NCI-H187 (cell line): ENCODE measurements at places on chromosomes 2 and 18.

GRCh38 chr2:117360586-117360985, 453.9 kb upstream of the DDX18 start:
- DNase-seq, result no peak

GRCh38 chr18:59400407-59400806, 41.3 kb upstream of the LMAN1 start:
- DNase-seq, result no peak

DNA sequence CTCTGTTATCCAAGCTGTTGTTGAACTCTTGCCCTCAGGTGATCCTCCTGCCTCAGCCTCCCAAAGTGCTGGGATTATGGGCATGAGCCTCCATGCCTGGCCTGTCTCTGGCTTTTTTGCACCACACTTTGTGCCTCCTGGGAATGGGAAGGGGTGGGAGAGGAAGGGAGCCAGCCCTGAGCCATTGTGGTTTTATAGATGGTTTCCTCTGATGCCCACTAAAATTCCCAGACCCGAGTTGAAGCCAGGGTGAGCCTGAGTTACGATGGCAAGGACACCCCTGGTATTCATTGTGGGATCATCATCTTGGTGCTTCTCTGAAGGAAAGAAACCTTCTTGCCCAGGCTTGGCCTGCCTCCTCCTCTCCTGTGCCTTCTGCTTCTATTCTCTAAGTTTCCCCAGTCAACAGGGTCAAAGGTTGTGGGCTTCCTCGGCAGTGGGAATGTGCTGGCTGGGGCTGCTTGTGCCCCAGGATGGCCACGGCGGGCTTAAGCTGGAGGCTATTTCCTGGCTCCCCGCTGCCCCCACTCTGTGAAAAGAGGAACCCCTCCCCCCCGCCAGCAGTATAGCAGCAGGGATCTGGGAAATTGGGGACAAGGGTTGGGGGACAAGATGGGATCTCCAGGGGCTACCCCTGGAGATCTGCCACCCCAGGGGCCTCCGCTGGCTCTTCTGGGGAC, 106.2 kb downstream of the STPG4 start:
- DNase-seq, result no peak

- no peak for DNase-seq
Measured at GRCh38 chr2:237465515-237466148, 21.4 kb upstream of the MLPH start.

DNA sequence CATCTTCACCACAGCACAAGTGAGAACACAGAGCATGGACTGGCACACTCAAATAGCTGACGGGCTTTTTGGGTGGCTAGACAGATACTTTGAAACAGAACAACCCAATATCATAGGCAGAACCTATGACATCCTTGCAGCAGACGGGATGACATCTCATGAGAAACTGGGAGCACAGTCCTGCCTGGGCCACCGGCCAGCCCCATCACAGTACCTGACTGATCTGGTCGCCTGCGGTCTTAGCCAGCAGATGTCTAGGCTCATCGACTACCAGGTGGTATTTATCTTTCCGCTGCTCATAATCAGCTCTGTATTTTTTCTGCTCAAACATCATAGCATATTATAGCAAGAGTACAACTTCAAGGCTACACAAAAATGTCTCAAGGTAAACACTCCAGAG, 124.3 kb downstream of the RIF1 start:
- no peak for DNase-seq

- DNase-seq, result no peak
Measured at GRCh38 chr2:217816396-217816869, 186.4 kb downstream of the TNS1 start.

GRCh38 chr2:234991290-234991689, 39.5 kb downstream of the SH3BP4 start:
- DNase-seq, result no peak

GRCh38 chr2:202693503-202693902, 58.7 kb downstream of the FAM117B start:
- no peak for DNase-seq

DNA sequence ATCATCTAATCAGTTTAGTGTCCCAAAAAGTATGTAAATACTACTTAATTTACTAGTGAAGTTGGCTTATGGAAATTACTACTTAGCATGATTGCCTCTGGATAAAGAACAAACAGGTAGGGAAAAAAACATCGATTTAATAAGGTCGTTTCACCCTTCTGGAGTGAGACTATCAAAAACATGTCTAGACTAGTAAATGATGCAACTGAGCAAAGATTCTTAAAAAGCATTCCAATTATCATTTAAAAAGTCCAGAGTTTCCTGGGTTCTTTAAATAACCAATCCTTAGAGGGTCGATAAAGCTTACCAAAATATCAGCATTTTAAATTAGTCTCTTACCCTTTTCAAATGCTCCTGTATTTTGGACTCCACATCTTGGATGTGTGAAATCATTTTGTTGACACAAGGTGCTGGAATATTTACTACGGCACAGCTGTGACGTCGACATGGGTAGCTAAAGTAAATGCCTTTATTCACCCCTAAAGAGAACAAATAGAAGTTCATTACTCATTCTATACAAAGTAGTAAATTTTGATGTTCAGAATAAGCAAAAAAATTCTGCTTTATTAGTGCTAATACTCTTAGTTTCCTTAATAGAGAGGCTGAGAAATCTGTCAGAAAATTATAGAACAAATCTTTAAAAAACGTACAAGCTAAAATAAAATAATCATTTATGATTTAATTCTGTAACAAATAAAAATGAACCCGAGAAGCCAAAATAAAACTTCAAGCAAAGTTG, 70.6 kb downstream of the CCDC178 start:
- DNase-seq, result no peak

DNA sequence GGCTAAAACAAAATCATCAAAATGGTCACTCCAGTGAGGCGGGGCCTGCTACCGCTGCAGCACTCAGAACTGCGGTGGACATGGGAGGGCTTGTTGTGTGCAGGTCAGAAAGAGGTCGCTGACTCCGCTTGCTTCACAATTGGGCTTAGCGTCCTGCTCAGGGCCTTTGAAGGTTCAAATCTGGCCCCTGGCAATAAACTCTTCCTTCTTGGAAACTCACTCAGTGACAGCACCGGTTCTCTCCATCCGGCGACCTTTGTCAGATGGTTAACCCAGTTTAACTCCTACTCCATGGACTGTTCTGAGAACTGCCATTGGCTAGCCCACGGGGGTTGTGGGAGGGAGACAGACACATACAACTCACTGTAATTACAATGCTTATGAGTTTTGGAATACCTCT, 29.0 kb upstream of the LAPTM4A start:
- no peak for DNase-seq

- no peak for DNase-seq
Measured at GRCh38 chr2:189631849-189632248, 29.4 kb upstream of the ASNSD1 start.

DNA sequence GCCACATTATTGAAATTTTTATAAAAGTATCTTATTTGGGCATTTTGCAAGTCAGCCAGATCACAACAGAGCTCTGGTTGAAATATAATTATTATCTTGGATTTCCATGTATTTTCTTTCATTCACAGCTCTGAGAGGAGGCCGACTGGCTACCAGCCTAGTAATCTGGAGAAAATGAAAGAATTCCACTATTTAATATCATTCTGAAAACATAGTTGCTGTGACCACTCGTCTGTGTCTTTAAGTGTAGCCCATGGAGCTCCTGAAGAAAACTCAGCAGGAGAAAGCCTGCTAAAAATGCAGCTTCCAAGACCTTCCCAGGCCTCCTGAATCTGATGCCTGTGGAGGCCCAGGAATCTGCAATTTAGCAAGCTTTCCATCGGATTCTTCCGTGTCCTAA, 114.7 kb downstream of the SH3BP4 start:
- no peak for DNase-seq

- no peak for DNase-seq
Measured at GRCh38 chr2:37586663-37587317, 84.7 kb downstream of the CDC42EP3 start.

DNA sequence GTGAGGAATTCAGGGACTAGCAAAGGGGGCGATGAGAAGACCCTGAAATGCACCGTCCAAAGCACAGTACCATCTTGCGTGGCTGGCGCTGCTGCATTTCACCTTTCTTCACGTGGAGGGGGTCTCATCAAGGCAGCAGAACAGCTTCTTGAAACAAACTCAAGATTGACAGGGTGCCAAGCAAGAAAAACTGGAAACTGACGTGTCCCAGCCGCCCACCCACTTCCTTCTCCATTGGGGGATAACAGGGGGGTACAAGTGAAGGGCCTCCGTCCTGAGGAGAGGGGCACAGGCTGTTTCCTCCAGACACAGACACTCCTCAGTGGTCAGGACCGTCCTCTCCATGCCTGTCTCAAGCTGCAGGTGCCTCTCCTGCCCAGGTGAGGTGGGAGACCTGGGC, 32.5 kb downstream of the HDAC4 start:
- no peak for DNase-seq

GRCh38 chr18:73660931-73661856, 486.4 kb downstream of the FBXO15 start:
- DNase-seq, result no peak

DNA sequence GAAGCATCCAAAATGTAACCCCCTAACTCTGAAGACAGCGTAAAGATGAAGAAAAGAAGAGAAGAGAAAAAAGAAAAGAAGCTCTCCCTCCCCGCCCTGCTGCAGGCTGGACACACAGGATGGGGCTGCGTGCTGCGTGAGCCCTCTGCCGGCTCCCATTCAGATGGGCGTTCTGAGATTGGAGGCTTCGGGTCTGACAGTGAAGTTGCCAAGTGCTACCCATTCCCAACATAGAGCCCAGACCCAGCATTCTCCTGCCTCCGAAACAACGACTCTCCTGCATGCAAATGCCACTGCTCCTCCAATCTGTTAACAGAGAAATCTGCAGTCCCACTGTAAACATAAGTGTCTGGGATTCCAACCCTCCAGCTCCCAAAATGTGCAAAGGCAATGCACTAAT, 234.9 kb downstream of the BCL11A start:
- DNase-seq, result no peak

DNA sequence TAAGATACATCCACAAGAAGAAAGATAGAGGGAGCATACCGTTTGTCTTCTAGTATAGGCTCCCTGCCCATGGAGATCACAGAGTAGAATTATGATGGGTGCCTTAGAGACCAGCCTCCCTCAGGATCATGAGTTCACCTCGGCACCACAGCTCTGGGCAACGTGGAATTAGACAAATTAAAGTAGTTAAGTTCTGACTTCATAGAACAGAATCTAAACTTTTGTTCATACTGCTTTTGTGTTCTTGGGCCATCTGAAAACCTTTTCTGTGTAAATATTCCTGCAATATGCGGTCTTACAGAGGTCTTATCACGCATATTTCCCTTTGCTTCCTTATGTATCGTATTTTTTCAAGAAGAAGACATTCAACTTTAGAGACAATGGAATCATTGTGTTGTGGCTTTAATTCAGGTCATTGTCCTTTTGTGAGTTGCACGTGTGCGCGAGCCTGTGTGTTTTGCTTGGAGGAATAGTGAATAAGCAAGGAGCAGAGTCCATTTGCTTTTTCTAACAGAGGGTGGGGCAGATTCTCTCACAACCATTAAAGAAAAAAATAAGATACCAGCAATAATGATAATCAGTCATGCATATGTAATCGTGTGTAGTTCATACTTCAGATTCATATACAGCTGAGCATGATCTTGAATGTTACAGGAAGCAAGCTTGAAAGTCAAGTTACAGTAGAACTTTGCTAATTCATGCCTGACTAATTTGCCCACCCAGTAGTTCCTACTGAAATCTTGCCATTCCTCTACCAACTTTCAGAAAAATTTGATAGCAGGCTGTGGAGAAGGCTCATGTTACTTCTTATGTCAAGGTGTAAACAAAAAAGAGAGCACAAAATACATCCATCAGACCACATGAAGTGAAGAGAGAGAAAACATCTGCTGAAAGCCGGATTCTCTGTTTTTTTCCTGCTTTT, 243.6 kb downstream of the NEDD4L start:
- DNase-seq, result no peak

DNA sequence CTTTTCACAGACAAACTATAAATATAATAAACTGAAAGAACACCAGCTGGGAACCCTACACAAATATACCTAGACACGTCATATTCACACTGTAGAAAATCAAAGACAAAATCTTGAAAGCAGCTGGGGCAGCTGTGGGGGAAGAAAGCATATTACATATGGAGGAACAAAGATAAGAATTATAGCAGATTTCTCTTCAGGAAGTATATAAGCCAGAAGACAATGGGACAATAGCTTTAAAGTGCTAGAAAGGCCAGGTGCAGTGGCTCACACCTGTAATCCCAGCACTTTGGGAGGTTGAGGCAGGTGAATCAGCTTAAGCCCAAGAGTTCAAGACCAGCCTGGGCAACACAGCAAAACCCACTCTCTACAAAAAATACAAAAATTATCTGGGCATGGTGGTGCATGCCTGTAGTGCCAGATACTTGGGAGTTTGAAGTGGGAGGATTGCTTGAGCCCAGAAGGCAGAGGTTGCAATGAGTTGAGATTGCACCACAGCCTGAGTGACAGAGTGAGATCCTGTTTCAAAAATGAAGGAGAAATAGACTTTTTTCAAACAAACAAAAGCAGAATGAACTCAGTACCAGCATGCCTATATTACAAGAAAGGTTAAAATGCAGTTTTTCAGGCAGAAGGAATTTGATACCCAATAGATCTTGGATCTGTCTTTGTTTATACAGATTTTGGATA, 26.8 kb upstream of the ERCC3 start:
- no peak for DNase-seq

DNA sequence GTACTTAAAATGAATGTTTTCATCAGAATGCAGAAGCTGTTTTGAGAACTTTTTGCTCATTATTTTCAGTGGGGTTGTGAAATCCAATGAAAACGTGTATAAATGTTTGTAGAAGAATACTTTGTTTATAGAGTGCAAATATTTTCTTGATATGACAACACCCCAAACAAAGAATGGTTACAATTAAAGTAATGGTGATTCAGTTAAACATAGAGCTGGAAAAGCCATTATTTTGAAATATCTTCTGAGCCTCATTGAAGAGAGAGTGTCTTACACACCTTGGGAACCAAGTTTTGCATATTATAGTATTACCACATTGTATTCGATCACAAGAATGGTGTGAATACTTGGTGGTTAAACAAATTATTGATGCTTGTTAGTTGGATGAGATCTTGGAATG, 48.7 kb downstream of the SPTBN1 start:
- no peak for DNase-seq

GRCh38 chr18:8657873-8658470, 47.4 kb upstream of the MTCL1 start:
- DNase-seq, result no peak

GRCh38 chr18:63508596-63508995, 31.8 kb downstream of the SERPINB5 start:
- DNase-seq, result no peak

- DNase-seq, result no peak
Measured at GRCh38 chr2:111947219-111947618, 48.8 kb downstream of the MERTK start.

GRCh38 chr2:23121968-23122648, 262.9 kb upstream of the KLHL29 start:
- no peak for DNase-seq

DNA sequence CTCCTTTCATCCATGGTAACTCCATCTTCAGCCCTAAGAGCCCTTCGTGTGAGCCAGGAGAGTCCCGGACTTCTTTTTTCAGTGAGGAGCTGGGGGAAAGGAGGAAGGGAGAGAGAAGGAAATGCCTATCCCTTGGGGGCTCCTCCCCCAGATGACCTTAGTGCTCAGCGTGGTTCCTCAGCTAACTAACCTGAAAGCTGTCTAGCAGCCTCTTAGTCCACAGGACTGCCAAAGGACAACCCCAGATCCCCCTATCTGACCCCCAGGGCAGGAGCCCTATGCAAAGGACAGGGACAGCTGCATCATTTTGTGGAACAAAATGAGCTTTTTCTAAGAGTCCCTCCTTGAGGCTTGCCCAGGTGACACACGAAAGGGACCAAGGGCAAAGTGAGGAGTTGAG, 7.9 kb downstream of the SPR start:
- DNase-seq, result no peak
